ENCODE measurements at places on chromosomes 4 and X. TPM values are rescaled to one million over a fixed set of nuclear protein-coding genes. Genes with fewer than 3 reads are reported as not detected.

BMPR1B gene
- total RNA-seq: not detected

RENBP gene
- total RNA-seq: 14.3 TPM

TMEM271 gene
- not detected for total RNA-seq

GDPD2 gene
- not detected for total RNA-seq

UCP1 gene
- not detected for total RNA-seq

SLC10A4 gene
- not detected for total RNA-seq

CT47B1 gene
- not detected for total RNA-seq

XAGE2 gene
- total RNA-seq: not detected

GLOD5 gene
- not detected for total RNA-seq

SMARCA5 gene
- total RNA-seq: 45.8 TPM

- no peak overlapping the region for H3K27ac ChIP-seq
- DNase-seq: no peak
- no peaks in the 10 kb centered on the region for H3K36me3 ChIP-seq
- no peaks in the 10 kb centered on the region for H3K4me1 ChIP-seq
Measured at GRCh38 chr4:159269116-159269515, 166.2 kb downstream of the RAPGEF2 start.

DNA sequence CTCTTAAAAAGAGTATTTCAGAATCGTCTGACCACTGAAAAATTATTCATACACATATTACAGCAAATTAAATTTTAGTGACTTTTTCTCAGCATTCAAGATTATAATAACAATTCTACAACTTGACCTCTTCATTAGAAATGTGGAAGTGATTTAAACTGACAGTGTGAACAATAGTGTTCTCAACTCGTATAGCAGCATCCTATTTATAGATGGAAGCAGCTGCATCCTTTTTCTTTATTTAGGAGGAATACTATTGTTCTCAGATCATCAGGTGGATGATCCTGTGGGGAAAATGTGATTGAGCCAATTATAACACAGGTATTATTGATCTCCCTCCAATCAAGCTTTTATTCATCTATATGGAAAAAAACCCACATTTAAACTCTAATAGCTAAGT is 56.7 kb downstream of the RAPGEF2 start:
- no peak overlapping the region for H3K4me3 ChIP-seq
- H3K27ac ChIP-seq: no peak overlapping the region
- no peaks in the 10 kb centered on the region for H3K27me3 ChIP-seq
- no peaks in the 10 kb centered on the region for H3K36me3 ChIP-seq
- no peak for DNase-seq
- no peaks in the 10 kb centered on the region for H3K4me1 ChIP-seq

DNA sequence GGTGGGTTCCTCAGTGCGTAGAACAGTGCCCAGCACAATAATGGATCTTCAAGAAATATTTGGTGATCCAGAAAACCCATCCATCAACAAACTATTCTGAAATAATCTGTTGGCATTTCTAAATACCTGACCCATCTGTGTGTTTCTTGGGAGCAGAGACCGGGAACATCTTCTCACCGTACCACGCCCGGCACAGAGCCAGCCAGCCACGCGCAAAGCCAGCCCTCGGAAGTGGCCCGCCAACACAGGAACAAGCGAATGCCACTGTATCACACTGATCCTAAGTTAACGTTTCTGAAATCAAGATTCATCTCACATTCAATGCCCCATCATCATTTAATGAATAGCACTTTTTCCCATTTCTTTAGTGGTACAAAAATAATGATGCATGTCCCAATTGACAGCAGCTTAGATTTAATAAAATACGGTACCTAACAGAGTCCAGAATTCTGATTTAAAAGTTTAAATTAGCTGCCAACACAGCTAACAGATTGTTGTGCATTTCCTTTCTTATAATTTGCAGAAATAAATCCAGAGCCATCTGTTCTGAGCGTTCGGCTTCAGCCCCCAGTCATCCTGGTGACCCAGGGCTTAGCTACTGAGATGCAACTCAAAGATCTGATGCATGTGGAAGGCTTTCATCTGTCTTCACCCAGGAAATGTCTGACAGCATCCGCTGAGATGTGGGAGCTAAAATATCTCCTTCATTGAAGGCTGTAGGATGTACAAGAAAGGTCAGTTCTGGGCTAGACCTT is 44.2 kb downstream of the JAKMIP1 start:
- DNase-seq: no peak
- no peaks in the 10 kb centered on the region for H3K27me3 ChIP-seq
- no peak overlapping the region for H3K27ac ChIP-seq
- H3K4me3 ChIP-seq: no peak overlapping the region
- peaks cover 5% of the 10 kb centered on the region for H3K4me1 ChIP-seq

DNA sequence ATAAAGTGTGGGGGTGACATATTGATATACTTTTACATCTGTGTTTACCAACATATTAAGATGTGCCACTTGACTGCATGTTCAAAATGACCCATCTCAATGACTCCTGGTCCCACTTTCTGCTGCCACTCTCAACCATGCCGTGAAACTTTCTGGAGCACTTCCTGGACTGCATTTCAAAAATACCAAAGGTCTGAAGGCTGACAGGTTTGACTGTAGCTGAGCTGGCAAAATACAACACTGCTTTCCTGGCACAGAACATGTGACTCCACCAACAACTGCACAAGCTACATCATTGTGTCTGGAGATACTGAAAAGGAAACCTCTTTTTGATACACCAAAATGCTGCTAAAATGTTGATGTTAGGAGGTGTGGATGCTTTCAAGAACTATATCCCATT is 184.8 kb downstream of the UNC5C start:
- H3K4me1 ChIP-seq: no peaks in the 10 kb centered on the region
- H3K36me3 ChIP-seq: no peaks in the 10 kb centered on the region
- H3K27ac ChIP-seq: no peak overlapping the region
- DNase-seq: no peak

DNA sequence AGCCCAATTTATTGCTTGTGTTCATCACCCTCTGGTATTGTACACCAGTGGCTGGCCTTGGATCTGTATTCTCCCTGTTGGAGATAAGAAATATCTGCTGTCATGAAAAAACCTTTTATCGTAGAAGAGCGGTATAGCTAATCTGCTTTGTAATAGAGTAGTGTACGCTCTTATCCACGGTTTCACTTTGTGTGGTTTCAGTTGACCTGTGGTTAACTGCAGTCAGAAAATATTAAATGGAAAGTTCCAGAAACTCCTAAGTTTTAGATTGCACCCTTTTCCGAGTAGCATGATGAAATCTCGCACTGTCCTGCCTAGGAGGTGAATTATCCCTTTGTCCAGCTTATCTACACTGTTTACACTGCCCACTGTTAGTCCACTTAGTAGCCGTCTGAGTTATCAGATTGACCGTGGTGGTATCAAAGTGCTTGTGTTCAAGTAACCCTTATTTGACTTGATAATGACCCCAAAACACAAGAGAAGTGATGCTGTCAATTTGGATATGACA is 42.4 kb downstream of the KDM6A start:
- no peaks in the 10 kb centered on the region for H3K36me3 ChIP-seq
- DNase-seq: no peak
- no peak overlapping the region for H3K27ac ChIP-seq
- H3K4me3 ChIP-seq: no peak overlapping the region

DNA sequence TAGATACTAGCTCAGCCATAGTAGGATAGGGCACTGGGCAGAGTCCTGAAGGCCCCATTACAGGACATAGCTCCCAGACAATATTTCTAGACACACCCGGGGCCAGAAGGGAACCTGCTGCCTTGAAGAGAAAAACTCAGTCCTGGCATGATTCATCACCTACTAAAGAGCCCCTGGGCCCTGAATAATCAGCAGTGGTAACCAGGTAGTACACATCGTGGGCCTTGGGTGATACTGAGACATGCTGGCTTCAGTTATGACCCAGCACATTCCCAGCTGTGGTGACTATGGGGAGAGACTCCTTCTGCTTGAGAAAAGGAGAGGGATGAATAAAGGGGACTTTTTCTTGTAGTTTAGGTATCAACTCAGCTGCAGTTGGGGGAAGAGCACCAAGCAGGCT is 104.3 kb upstream of the STK26 start:
- DNase-seq: no peak
- no peaks in the 10 kb centered on the region for H3K27me3 ChIP-seq
- H3K36me3 ChIP-seq: no peaks in the 10 kb centered on the region

DNA sequence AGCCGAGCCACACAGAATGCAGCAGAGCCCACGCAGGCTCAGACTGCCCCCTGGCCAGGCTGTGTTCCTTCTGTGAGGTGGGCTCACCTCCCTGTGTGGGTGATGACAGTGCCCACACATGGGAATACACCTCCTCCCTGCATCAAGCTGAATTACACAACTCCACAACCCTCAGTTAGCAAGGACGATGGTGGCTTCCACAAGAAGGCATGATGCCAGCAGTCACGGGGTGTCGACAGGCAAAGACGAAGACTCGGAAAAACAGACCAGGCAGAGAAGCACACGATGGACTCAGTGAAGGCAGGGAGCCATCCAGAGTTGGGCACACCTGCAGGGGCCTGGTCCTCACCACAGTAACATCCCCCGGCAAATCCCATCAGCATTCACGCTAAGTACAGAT is 12.1 kb downstream of the LETM1 start:
- peaks cover 40% of the 10 kb centered on the region for H3K36me3 ChIP-seq
- H3K4me3 ChIP-seq: no peak overlapping the region
- no peaks in the 10 kb centered on the region for H3K27me3 ChIP-seq
- H3K27ac ChIP-seq: no peak overlapping the region
- no peak for DNase-seq

- no peaks in the 10 kb centered on the region for H3K36me3 ChIP-seq
- no peaks in the 10 kb centered on the region for H3K4me1 ChIP-seq
- H3K27ac ChIP-seq: no peak overlapping the region
Measured at GRCh38 chr4:2075987-2076907, 17.1 kb downstream of the NAT8L start.

GRCh38 chr4:122479935-122480416 is 23.5 kb upstream of the IL2 start:
- peaks cover 3% of the 10 kb centered on the region for H3K27me3 ChIP-seq
- H3K27ac ChIP-seq: no peak overlapping the region
- H3K36me3 ChIP-seq: no peaks in the 10 kb centered on the region
